CD4-positive, alpha-beta T cell treated with Interleukin-6 for 4 hours (primary cell): ENCODE measurements at places on chromosomes 12 and 14.

GRCh38 chr14:68523989-68524725 is 268.7 kb downstream of the ZFP36L1 start:
- no peak for DNase-seq

DNA sequence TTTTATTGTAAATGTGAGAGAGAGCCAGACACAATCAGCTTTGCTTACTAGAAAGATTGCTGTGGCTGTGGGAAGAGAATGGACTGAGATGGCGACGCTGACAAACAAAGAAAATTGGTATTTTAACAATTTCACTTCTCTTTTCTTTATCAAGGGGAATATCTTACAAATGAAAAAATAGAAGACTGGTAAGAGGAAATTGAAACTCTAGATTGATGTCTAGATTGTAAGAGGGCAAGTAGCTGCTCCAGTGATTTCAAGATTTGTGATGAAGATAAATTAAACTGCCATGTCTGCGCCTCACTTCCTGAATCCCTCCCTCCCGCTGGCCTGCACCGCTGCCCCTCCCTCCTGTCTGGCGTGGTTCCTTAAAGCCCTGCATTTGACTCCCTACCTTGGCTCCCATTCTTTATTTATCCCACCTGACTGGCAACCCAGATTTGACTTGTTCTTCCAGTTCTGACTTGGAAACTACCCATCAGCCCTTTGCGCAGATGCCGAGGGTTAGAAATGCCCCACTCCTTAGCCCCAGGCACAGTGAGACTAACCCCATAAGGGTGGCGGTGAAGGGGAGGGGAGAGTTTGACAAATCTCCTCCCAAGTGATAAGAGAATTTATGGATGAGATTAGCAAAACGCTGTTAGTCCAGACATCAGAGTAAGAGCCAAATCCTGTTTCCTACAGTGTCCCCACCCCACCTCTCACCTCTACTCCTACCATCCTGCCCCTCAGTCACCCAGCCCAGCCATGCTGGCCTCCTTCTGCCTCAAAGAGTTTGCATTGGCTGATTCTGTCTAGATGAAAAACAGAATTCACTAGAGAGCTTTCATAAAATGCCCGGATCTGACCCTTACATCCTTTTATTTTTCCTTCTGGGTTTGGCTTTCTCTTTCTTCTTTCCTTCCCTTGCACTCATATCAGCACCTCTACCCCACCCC is 125.3 kb upstream of the ATF7IP start:
- DNase-seq, result peak; percentile 32

GRCh38 chr12:50187084-50187900 is 20.1 kb upstream of the CERS5 start:
- no peak for DNase-seq

GRCh38 chr12:12836571-12836970 is 23.4 kb downstream of the DDX47 start:
- DNase-seq, result no peak

DNA sequence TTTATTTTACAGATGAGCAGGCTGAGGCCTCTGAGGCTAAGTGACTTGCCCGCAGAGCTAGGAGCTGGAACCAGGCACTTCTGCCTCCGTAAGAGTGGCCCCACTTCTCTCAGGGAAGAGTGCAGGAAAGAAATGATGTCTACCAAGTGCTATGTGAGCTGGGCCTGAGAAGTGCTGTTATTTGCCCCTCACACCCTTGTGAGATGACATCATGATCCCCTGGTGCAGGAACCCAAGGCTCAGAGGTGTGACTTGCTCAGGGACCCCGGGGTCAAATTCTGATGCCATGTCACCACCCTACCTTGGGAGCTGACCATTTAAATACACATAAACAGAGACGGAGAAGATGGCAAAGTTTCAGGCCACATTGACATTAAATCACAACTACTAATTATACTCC is 63.7 kb upstream of the DDX11 start:
- DNase-seq, result no peak

DNA sequence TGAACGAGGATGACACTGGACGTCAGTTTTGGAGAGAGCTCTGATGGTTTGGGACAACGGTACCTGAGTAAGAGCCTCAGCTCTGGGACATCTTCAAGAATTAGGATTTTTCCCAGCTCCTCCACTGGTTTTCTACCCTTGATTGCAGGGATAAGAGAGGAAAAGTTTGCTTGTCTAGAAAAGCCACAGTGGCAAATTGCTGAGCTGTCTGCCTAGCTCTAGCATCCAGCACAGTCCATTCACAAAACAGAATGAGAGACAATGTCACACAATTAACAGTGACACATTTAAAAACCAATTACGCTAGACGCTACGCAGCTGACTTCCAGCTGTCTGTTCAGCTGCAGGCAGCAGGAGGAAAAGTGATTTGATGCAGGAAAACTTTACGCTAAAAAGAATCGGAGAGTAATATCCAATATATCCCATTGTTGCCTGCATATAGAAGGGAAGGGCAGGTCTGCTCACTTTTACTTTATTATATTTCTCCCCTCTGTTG is 168.1 kb upstream of the PRICKLE1 start:
- no peak for DNase-seq

GRCh38 chr14:50397390-50398188 is 908 bp upstream of the CDKL1 start:
- DNase-seq, result no peak

DNA sequence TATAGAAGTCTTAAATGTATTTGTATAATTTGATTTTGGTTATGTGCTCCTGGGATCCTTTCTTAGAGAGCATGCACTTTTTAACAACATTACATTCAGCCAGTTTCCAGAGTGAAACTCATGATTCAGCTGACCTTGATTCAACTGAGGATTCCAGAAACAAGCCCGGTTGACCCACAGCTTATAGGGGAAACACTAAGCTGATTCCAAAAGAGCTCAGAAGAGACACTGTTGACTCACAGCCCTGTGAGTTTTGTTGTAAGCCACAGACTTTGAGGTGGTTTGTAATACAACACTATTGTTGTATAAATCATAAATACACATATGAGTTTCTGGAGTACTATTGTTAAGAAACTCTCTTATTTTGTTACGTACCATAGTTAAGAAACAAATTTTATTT is 133.8 kb upstream of the MGAT4C start:
- no peak for DNase-seq

- DNase-seq, result no peak
Measured at GRCh38 chr12:13036881-13037280, 7.3 kb upstream of the FAM234B start.

DNA sequence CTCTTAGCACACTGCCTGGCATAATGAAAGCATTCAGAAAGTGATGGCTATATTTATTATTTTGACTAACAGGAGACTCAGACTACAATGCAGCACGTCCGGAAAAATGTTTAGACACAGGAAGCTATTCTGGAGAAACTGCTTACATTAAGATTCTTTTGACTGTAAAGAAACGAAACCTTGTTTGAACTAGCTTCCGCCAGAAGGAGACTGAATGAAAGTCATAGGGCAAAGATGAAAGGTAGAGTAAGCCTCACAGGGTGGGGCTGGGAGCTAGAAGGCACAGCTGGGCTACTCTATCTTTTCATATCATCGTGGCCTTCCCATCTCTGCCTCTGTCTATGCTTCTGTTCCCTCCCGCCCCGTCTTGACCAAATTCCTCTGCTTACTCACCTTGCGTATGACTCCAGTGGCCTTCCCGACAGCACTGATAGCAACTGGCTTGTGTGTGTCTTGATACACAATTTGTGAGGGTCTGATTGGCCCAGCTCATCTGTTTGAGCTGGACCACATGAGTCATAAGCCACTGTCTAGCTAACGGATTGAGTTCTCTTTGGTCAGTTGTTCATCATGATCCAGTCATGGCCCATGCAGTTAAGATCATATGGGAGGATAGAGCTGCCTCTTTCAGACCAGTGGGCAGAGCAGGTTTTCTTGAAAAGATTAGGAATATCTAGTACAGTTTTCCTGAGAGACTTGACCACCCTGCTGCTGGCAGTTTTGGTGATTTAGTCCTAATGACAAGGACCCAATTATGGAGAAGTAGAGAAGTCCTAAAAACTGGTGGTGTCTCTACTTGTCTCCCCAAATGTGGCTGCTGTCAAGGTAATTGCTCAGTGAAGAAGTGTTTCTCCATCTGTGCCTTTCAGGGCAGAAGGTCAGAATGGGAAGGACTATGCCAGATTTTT is 151.5 kb upstream of the SLC38A2 start:
- DNase-seq, result peak; percentile 68

- DNase-seq, result no peak
Measured at GRCh38 chr12:49339464-49339861, 2.5 kb upstream of the C1QL4 start.

- DNase-seq, result no peak
Measured at GRCh38 chr14:90760591-90761316, 55.5 kb downstream of the TTC7B start.

- DNase-seq, result no peak
Measured at GRCh38 chr12:58584880-58585279, 335.4 kb downstream of the LRIG3 start.

DNA sequence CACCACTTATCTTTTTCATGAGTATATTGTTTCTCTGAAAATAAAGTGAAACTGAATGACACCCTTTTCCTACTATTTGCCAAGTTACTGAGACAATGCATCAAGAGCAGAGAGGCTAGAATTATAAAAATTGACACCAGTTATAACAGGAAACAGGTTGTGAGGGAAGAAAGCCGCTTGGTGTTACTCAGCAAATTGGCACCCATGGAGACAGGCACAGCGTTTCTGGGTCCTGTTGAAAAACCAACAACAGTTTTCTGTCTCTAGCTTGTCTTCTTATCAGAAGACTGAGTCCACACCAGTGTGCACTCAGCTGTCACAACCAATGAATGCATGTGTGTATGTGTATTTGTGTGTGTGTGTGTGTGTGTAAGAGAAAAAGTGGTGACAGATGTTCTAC is 267.7 kb downstream of the KCNH5 start:
- no peak for DNase-seq

- DNase-seq, result no peak
Measured at GRCh38 chr12:43480591-43480990, 71.4 kb downstream of the ADAMTS20 start.

GRCh38 chr12:31962076-31962475 is 2.9 kb downstream of the RESF1 start:
- peak; percentile 13 for DNase-seq

DNA sequence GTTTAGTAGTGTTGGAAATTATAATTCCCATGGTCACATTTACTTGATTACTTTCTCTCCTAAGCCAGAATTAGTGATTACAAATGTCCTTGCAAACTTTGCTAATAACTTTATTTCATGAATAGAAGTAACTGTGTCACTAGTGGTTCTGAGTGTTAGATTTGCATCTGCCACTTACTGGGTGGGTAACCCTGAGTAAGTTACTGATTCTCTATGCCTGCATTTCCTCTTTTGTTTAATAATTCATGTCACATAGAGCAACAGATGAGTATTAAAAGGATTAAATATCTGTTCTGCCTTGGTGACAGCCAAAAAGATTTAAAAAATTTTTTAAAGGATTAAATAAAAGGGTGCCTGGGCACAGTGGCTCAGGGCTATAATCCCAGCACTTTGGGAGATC is 78.6 kb downstream of the BHLHE41 start:
- DNase-seq, result no peak

- DNase-seq, result no peak
Measured at GRCh38 chr14:99035712-99036610, 236.0 kb downstream of the BCL11B start.

GRCh38 chr14:52068615-52069306 is at the start of gene NID2:
TSS of gene NID2 (minus strand) at chr14:52069059. CDS start at chr14:52068994, 65 bp downstream.
- DNase-seq, result peak; percentile 25

- DNase-seq, result no peak
Measured at GRCh38 chr14:59159169-59159568, 29.3 kb upstream of the DAAM1 start.

DNA sequence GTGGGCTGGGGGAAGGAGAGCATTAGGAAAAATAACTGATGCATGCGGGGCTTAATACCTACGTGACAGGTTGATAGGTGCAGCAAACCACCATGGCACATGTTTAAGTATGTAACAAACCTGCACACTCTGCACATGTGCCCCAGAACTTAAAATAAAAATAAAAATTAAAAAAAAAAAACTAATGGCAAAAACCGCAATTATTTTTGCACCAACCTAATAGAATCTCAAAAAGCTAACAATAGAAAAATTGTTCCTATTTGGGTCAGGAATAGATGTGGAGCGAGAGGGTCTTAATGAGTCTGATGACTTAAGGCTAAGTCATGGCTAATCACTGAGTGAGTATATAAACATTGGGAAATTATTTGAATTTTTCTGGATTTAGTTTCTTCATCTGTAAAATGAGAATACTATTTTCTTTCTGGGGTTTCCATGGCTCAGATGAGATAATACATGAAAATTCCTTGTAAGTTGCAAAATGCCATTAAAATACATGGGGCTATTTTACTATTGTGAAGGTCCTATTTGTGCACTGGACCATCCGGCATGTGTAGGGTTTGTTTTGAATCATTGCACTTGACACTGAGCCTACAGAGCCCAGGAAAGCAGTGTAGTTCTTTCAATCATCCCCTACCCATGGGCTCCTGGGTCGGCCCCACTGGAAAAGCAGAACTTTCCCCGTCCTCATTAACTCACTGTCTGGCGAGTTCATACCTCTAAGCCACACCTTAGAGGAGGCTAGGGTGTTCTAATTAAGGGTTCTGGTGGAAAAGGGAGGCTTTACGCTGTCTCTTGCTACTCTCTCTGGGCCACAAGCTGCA is 164.1 kb upstream of the NTF3 start:
- no peak for DNase-seq

DNA sequence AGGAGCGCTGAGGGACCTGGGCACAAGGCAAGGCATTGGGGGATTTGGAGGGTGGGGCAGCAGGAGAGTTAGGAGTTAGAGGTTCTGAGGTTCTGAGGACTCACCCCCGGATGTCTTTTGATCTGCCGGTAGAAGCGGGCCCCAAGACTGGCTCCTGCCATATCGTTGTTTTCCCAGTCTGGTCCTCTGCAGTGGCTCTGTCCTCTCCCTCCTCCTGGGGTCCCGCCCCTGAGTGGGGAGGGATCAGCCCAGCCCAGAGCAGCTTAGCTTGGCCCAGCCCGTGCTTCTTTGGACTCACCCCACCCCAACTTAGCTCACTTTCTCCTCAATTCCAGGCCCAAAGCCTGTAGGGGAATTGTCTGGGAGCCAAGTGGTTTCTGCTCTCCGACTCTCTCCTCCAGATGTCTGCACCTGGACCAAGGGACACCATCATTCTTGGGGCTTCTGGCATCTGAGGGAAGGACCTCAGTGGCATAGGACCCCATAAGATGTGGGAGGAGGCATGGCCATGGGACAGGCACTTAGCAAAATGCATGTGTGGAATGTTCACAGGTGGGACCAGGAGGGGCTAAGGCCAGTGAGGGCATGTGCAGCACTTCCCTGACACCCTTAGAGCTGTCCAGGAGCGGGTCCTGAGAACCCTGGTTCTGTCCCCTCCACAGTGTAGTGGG is 7.5 kb downstream of the SHMT2 start:
- DNase-seq, result no peak

- DNase-seq, result no peak
Measured at GRCh38 chr12:63093084-63093483, 57.9 kb downstream of the AVPR1A start.

- DNase-seq, result no peak
Measured at GRCh38 chr12:70835948-70836347, 84.6 kb downstream of the PTPRR start.

GRCh38 chr14:91681118-91681517 is 50.8 kb downstream of the CATSPERB start:
- no peak for DNase-seq

- DNase-seq, result no peak
Measured at GRCh38 chr12:77060136-77060882, 5.1 kb downstream of the E2F7 start.

GRCh38 chr14:52583544-52583943 is 30.9 kb downstream of the GPR137C start:
- DNase-seq, result no peak
